ENCODE measurements at places on chromosomes 1 and 21.

DNA sequence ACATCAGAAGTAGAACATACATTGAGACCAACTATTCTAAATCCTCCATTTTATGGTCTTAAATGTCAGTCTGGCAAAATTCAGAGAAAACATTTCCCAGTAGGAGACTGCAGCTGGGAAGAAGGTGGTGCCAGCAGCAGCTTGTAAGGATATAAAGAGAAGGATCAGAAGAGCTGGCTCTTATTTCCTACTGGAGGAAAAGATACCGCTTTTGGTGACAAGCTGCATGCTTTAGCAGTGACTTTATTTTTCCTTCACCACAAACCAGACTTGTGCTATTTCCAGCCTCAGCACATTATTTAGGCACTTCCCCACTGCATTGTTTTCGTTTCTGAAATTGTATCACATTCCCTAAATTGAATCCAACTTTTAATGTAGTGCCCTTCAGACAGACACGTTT lies 28.4 kb downstream of the RNF11 start:
- DNase-seq: no peak

- DNase-seq: no peak
These were observed 33.4 kb upstream of the TLR5 start for GRCh38 chr1:223176437-223176836.

DNA sequence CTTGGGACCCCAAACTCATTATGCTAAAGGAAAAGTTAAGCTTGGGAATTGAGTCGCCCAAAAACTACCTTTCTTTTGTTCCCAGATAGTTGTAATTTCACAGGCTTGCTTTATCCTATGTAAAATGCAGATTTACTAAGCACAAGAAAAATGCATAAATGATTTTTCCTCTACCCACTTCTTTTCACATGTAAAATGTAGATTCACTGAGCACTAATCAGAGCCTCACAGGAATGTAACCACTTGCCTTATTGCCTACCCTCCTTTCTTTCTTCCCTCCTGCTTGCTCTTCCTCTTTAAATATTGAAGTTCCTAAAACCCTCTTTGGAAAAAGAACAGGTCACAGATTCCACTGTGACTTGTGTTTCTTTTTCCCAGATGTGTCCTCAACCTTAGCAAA lies 18.3 kb downstream of the CAPN8 start:
- DNase-seq: no peak

DNA sequence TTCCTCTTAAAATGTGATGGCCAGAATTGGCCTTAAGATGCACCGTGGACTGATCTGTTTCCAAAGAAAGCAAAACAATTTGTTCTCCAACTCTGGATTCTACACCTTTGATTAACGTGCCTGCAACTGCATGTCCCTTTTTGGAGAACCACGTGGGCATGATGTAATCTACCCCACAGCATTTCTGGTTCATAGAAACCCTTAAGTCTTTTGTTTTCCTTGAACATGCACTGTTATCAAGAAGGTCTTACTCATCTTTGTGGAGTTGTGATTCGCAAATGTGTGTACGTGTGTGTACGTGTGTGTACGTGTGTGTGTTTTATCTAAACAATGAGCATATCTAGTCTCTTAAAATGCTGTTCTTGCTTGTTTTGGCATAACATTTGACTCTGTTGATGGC lies 57.8 kb downstream of the LPAR3 start:
- DNase-seq: peak; percentile 89

Data from LNCaP clone FGC (cell line).